ENCODE measurements at places on chromosomes 5 and 9.

- DNase-seq, result no peak
Observed at GRCh38 chr5:55232271-55232984, 980 bp downstream of the CCNO start.

- DNase-seq, result no peak
Observed at GRCh38 chr9:113012492-113012891, 500 bp upstream of the ZNF883 start.

DNA sequence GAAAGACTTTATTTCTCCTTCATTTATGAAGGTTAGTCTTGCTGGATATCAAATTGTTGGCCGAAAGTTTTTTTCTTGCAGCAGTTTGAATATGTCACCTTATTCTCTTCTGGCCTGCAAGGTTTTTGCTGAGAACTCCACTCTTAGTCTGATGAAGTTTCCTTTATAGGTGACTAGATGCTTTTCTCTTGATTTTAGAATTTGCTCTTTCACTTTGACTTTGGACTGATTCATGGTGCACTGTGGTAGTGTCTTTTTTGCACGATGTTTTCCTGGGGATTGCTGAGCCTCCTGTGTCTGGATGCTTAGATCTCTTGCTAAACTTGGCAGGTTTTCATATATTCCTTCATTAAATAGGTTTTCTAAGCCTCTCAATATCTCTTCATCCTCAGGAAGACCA is 12.4 kb downstream of the AHRR start:
- no peak for DNase-seq

DNA sequence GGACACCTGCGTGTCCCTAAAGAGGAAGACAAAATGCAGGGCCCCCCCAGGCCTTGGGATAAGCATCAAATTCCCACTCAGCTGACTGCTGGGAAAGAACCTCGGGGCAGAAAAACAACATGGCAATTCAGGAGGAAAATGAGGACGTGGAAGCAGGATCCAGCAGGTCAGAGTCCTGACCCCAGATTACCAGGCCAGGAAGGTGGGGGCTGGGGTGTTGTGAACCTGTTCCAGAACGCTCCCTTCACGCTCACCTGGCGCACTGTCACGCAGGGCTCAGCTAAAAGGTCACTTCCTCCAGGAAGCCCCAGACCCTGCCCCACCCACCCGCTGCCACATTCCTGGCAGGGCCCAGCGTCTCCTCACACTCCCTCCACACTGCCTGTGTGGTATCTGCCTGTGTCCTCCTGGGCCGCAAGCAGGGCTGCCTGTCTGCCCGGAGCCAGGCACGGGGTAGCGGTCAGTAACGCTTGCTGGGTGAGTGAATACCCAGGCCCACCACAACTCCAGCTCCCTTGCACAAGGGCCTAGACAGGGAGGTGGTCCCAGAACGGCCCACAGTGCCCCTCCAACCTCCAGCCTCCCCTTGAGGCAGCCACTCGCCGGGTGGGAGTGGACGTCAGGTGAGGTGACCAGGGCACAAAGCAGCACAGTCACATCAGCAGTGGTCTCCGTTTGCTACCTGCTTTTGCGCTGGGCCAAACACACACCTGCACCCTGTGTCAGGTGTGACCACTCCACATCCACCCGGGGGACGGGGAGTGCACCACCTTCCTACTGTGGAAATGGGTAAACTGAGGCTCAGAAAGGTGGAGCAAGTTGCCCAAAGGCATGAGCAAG is 18.1 kb downstream of the VAV2 start:
- no peak for DNase-seq

DNA sequence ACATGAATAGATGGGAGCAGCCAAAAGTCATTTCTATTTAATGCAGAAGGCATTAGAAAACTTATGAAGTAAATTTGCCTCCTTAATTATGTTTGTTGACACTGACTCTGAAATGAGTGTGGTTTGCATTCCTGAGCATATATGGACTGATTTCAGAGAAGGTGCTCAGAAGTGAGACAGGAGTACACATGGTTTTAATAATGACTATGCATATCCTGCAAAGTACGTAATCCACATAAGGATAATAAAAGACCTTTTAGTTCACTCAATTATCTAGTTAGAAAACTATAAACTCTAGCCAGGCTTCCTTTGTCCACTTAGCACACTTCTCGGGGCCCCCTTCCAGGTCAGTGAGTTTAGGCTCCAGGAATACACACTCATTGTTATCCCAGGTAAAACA is 75.7 kb upstream of the SNX2 start:
- no peak for DNase-seq

GRCh38 chr5:42277293-42277692 is 145.9 kb upstream of the GHR start:
- no peak for DNase-seq

DNA sequence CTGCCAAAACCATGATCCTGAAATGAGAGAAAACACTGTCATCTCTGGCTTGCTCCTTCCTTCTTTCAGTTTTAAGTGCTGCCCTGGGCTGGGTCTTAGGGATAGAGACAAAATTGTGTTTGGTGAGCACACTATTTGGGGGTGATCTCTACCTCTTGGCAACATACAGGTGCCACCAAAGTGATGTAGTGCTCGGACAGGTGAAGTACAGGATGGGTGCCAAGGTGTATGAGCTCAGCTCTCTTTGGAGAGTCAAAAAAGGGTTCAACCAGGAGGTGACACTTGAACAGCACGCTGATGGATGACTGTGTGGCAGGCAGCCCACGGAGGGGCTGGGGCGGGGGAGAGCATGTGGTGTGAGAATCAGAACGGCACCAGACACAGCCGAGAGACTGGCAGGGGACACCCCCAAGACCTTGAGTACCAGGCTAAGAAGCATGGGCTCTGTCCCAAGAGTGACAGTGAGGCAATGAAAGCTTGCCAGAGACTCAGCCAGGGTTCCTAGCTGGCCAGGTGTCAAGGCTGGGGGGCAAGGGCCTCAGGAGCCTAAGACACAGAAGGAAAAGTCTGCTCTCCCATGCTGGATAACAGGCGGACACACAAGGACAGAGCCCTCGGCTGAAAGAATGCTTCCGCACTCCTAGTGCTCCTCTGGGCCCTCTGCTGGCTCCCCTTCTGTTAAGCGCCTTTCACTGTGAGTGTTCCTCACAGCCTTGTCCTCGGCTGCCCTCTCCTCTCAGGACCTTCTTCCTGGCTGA is 2.5 kb downstream of the NHP2 start:
- DNase-seq, result no peak

GRCh38 chr9:119284118-119284517 is 85.1 kb downstream of the BRINP1 start:
- DNase-seq, result peak; percentile 4

- no peak for DNase-seq
Observed at GRCh38 chr9:99762470-99762869, 59.2 kb upstream of the NR4A3 start.

- DNase-seq, result no peak
Observed at GRCh38 chr5:107474716-107475489, 195.8 kb downstream of the EFNA5 start.

- no peak for DNase-seq
Observed at GRCh38 chr9:2459756-2460155, 161.8 kb upstream of the VLDLR start.

DNA sequence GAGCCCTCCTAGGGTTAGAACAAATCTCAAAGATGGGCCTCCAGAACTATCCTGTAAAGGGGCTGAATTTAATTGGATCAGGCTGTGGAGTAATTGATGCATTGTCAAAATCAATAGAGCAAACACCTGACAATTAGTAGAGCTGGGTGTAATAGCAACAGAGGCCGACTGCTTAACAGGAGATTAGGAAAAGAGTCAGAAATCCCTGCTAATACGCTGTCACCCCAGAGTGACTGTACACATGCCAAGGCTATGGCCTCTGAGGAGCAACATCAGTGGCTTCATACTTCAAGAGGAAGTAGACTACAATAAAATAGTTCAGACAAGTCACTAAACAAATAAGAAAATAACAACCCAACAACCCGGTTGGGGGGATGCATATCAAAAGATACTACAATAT is 18.7 kb upstream of the GRPEL2 start:
- no peak for DNase-seq

GRCh38 chr5:53366245-53366644 is 114.2 kb upstream of the FST start:
- DNase-seq, result no peak

- DNase-seq, result no peak
Observed at GRCh38 chr5:130536691-130537090, 628.4 kb downstream of the HINT1 start.

DNA sequence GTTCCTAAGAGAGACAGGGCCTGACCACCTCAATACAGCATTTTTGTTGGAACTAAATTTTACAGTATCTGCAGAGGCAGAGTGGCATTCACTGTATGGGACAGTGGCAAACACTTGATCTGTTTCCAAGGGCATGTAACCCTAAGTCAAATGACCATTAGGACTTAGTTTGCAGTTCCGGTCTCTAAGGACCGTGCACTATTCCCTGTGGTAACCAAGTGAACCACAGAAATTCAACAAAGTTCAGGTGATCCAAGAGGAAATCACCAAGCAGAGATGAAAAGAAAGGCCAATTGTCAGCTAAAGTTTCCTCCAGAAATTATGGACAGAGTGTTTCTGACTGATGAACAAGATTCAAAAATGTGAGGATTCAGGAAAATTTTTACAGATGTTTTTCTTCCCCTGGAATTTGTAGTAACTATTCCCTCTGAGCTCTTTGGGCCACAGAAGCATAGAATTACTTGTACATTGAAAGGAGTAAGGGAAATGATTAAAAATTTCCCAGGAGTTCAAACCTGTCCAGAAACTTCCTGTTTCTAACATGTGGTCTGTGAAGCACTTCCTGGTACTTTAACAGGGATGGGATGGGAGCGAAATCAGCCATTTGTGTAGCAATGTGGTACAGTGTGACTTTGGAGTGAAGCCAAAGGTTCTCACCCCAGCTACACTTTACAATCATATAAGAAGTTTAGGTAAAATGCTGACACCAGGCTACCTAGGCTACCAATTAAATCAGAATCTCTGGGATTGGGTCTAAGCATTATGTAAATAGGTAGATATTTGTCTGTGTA is 266.1 kb upstream of the MAP3K1 start:
- peak; percentile 14 for DNase-seq

- DNase-seq, result no peak
Observed at GRCh38 chr9:23524607-23525155, 301.4 kb downstream of the ELAVL2 start.

- no peak for DNase-seq
Observed at GRCh38 chr5:34970552-34970951, 41.2 kb downstream of the DNAJC21 start.

DNA sequence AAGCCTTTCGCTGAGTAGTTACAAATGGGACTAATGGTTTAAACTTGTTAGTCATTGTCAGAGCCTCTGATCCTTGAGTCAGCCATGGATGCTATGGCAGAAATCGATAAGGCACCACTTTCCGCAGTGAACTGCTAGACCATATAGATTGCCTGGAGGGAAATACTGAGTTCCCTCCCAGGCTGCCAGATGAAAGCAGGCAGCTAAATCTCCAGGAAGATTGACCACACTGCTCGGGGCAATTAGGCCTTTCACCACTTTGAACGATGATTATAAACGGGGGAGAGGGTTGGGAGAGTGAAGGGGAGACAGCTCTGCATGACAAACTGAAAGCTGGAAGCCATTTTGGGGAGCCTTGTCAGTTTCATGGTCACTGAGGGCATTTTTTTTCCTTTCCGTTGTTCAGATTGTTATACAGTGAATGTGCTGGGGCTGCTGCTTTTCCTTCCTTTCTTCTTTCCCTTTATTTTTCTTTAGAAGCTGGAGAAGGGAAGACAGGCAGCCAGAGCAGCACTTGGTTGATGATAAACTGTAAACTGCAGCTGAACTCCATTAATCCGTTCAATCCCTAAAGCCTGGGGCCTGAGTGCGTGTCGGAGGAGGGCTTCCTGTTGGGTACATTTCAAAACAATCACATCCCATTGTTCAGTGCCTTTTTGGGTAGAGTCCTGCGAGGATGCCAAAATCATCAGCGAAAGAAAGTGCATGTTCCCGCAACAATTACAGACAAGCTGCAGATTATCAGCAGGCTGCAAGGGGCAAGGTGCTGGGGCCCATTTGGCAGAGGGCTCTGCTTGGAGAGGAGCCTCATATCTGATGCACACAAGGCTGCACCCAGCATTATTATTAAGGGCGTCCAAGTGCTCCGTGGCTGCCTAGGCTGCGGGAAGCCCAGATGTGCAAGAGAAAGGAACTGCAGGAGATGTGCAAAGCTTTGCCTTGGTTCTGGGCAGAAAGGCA is 308.4 kb downstream of the PSAT1 start:
- DNase-seq, result no peak

DNA sequence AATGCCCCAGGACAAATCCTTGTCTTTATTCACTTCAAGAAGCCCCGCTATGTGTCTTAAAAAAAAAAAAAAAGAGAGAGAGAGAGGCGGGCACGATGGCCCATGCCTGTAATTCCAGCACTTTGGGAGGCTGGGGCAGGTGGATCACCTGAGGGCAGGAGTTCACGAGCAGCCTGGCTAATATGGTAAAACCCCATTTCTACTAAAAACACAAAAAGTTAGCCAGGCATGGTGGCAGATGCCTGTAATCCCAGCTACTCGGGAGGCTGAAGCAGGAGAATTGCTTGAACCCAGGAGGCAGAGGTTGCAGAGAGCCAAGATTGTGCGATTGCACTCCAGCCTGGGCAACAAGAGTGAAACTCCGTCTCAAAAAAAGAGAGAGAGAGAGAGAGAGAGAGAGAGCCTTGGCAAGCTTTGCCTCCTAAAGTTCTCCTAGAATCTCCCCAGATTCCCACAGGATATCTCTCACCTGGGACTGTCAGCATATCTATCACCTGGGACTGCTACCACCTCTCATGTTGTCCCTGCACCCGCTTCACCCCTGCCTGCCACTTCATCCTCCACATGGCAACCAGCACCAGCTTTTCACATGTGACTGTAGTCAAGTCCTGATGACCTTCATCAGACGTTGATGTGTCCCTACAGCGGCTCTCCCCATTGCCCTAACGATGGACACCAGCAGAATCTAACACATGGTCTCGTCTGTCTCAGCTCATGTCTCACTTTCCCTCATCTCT is 5.8 kb downstream of the ITK start:
- no peak for DNase-seq

DNA sequence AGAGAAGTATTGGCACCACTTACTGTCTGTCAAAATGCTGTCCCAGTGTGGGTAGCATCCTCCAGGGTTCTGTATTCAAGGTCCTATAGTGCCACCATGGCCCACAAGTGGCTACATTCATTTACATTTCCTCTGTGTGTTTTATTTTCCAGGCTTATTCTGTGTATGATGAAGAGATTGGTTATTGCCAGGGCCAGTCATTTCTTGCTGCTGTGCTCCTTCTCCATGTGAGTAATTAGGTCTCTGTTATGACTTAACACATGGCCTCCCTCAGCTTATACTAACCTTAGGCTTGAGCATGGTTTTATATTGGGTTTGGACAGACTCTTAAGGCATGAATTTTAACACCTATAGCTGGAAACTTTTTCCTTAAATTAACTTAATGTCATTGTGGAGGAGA is 36.7 kb downstream of the GPR21 start:
- no peak for DNase-seq

GRCh38 chr9:5453673-5454072 is 3.3 kb downstream of the CD274 start:
- no peak for DNase-seq

DNA sequence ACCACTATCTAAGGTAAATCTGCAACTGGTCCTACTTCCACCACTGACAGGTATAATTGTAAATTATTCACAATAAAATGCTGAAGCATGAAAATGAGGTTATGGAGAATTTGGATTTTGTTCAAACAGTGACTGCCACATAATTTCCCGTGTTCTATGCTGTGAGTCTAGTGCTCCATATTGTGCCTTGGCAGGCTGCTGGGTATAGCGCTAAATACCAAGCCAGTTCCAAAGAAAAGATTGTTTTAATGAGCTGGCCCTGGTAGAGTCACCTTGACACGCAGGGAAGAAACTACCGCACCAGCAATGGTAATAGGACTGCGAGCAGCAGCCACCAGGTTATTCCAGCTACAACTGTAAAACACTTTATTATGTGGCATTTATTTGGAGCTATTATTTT is 30.4 kb downstream of the PSMB7 start:
- DNase-seq, result no peak
